Activated naive CD4-positive, alpha-beta T cell (primary cell): ENCODE measurements at places on chromosomes 1 and 21.

DNA sequence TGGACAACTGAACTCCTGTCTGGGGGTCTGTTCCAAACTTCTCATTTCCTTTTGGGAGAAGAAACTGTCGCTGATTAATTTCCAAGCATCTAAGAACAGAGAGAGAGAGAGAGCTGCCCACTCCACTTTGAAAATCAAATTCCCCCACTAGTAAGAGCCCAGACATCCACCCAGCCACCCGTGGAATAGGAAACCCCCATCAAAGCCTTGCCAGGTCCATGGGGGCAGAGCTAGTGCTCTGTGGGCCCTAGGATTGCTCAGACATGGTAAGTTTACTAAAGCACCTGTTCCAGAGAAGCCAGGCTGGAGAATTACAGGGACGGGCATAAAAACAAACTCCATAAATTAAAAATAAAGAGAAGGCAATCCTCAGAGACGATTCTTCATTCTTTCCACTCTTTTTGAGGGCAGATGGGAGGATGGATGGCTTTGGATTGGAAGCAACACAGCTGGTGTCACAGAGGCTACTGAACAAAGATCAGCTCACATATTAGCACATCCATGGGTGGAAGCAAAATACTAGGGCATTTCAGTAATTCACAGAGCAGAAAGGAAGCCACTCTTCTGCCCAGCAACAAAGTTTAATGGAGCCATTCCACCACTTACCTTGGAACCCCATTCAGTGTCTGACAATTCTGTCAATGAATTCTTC, 103.9 kb downstream of the COLGALT2 start:
- DNase-seq = no peak

DNA sequence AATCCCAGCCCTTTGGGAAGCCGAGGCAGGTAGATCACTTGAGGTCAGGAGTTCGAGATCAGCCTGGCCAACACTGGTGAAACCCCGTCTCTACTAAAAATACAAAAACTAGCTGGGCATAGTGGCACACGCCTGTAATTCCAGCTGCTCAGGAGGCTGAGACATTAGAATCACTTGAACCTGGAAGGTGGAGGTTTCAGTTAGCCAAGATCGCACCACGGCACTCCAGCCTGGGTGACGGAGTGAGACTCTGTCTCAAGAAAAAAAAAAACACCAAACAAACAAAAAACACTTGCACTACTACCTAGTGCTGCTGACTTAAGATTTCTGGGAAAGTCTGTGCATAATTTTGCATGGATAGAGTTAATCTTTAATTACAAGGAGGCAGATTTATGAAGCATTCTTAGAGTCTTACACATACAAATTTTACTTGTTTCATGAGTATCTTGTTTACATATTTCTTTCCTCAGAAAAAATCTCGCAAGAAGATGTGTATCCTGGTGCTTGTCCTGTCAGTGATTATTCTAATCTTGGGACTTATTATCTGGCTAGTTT, 8.7 kb upstream of the PPP1R8 start:
- no peak for DNase-seq

DNA sequence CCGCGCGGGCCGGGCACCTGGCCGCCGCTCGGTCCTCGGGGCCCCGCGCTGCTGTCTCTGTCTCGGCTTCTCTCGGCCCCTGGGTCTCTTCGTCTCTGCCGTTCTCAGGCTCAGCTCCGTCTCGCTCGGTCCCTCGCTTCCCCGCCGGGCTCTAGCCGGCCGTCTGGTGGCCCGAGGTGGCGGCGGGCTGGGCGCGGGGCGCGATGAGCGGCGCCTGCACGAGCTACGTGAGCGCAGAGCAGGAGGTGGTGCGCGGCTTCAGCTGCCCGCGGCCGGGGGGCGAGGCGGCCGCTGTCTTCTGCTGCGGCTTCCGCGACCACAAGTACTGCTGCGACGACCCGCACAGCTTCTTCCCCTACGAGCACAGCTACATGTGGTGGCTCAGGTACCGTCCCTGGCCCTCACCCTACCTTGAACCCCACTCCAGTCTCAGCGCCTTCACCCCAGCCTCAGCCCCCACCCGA, 355 bp downstream of the SHISAL2A start:
- no peak for DNase-seq

- no peak for DNase-seq
These were observed 46.4 kb upstream of the ADGRL4 start for GRCh38 chr1:79052829-79053449.

GRCh38 chr1:75796376-75797272, at the start of gene MSH4:
Gene MSH4 (plus strand): TSS chr1:75796882. CDS start chr1:75796986, 104 bp downstream.
- no peak for DNase-seq

- no peak for DNase-seq
These were observed 73.8 kb upstream of the B3GALT2 start for GRCh38 chr1:193260056-193260745.

GRCh38 chr1:185445594-185445993, 128.6 kb upstream of the IVNS1ABP start:
- DNase-seq = no peak

- DNase-seq = no peak
These were observed 9.5 kb downstream of the CTSK start for GRCh38 chr1:150798525-150798924.

GRCh38 chr21:42465008-42465802, 30.8 kb downstream of the RSPH1 start:
- no peak for DNase-seq

DNA sequence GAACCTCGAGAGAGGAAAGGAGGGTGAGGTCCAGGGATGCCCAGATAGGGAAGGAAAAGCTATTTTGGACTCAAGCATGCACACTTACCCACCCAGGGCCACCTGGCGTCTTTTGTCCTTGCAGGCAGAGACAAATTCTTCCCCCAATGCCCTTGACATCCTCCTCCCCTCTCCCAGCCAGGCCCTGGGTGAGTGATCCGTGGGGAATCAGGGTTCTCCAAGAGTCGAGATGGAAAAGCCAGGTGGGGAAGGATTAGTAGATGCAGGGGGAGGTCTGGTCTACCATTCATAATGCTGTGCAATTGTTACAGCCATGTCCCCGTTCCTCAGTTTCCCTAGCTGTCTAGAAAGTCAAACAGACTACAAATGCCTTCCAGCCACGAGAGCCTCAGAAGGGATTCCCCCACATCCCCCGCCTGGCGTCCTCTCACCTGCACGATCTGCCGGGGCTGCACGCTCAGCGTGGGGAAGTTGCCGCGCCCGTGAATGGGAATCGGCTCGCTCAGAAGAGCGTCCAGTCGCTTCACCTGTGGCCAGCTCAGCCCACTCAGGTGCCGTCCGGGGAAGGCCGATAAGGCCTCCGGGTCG, 580 bp downstream of the TENT5B start:
- DNase-seq = no peak

DNA sequence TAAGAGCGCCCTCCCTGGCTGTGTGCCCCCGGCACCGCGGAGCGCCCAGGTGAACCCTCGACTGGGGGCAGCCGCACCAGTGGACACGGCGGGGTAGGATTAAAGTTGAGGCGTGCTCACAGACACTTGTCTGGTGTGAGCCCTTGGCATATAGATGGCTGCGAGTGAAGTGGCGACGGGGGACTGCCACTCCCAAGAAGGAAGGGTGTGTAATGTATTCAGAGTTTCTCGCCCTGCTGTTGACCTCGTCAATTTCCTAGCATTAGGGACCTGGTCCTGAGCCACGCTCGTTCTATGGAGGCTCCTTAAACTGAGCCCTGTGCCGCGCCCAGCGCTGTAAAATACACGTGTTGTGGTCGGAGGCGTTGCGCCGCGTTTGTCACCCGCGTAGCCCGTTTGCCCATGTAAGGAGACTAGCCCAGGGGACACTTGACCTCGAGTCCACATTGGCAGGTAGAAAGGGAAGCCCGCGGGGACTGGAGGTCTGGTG, 554 bp downstream of the EVA1C start:
- DNase-seq = no peak

GRCh38 chr21:46050668-46051378, 47.1 kb upstream of the COL6A2 start:
- no peak for DNase-seq

- no peak for DNase-seq
These were observed 13.5 kb upstream of the SLC1A7 start for GRCh38 chr1:53155945-53156344.

DNA sequence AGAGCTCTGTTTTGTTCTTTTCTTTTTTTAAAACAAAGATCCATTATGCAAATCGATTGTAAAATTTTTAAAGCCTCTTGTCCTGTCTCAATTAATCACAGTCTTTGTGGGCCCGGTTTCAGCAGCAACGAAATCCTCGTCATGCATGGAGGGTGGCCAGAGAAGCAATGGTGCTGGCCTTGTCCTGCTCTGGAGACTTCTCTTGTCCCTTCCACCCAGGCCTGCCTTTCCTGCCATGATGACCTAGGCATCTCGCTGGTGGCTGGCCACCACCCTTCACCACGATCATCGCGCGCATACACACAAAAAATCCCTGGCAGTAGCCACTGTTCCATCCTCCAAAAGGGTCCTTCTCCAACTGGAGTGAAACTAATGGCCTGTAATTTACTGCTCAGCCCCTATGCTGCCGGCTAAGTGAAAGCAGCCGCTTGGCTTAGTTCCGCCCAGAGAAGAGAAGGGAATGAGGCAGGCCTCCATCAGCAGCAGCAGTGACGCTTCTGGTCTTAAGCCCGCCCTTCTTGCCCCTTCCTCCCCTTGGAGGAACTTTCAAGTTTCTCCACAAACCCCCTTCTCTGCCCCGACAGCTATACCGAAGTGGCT, 309.5 kb downstream of the NPHP4 start:
- no peak for DNase-seq

DNA sequence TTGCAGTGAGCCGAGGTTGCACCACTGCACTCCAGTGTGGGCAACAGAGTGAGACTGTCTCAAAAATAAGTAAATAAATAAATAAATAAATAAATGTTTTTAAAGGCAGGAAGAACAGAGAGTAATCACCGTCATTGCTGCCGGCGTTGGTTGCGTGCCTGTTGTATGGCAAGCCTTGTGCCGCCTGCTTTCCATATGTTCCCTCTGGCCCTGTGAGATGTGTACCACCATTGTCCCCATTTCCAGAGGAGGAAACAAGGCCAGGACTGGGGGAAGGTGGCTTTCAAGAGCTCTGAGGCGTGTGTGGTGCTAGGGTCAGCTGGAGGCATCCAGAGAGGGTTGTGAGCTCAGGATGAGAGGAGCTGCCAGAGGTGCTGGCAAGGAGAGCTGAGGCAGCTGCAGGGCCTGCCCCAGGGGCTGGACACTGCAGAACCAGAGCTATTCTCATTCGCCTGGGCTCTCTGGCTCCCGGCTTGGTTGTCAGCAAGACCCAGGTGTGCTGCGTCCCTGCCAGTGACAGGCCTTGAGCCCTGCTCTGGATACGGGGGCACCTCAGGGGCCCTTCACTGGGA, 5.2 kb upstream of the MARCKSL1 start:
- DNase-seq = no peak
